ENCODE measurements at places on chromosomes 16 and 17. TPM values are rescaled to one million over a fixed set of nuclear protein-coding genes. Genes with fewer than 3 reads are reported as not detected.

The TAC4 gene
- total RNA-seq, result not detected

The PCYT2 gene
- 17.5 TPM for total RNA-seq

The DDX5 gene
- 1,284 TPM for total RNA-seq

DNA sequence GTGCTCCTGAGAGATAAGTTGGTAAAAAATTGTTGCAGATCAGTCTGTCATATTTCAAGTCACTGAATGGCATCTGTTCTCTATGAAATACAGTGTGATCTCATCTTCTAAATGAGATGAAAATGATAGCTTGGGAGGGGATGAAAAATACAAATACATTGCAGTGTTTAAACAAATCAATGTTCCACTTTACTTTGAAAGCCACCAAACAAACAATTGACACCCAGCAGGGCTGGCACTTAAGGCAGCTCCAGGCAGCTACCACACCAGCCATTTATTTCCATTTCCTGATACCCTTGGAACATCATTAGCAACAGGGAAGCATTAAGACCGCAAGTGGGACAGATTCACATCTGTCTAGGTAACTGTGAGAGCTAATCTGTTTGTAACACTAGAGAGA is 827.6 kb upstream of the KIF2B start:
- H3K4me1 ChIP-seq, result no peaks in the 10 kb centered on the region
- no peak overlapping the region for H3K4me3 ChIP-seq
- H3K27me3 ChIP-seq, result no peaks in the 10 kb centered on the region
- H3K27ac ChIP-seq, result no peak overlapping the region

GRCh38 chr17:73586275-73586832 is 57.9 kb downstream of the SDK2 start:
- DNase-seq, result peak; percentile 46
- H3K27me3 ChIP-seq, result no peaks in the 10 kb centered on the region
- H3K4me1 ChIP-seq, result no peaks in the 10 kb centered on the region
- H3K27ac ChIP-seq, result no peak overlapping the region
- no peaks in the 10 kb centered on the region for H3K36me3 ChIP-seq

- peaks cover 10% of the 10 kb centered on the region for H3K27me3 ChIP-seq
- peaks cover 13% of the 10 kb centered on the region for H3K4me1 ChIP-seq
- no peak overlapping the region for H3K4me3 ChIP-seq
- no peaks in the 10 kb centered on the region for H3K36me3 ChIP-seq
These were observed 460.4 kb upstream of the ASIC2 start for GRCh38 chr17:33753452-33753851.

GRCh38 chr17:21545064-21545463 is 147.3 kb upstream of the KCNJ18 start:
- DNase-seq, result no peak
- H3K4me1 ChIP-seq, result peaks cover 5% of the 10 kb centered on the region
- H3K36me3 ChIP-seq, result peaks cover 14% of the 10 kb centered on the region

GRCh38 chr17:17525311-17525710 is 29.1 kb upstream of the RASD1 start:
- DNase-seq, result no peak
- H3K4me3 ChIP-seq, result no peak overlapping the region
- H3K36me3 ChIP-seq, result peaks cover 10% of the 10 kb centered on the region
- peaks cover 52% of the 10 kb centered on the region for H3K4me1 ChIP-seq

DNA sequence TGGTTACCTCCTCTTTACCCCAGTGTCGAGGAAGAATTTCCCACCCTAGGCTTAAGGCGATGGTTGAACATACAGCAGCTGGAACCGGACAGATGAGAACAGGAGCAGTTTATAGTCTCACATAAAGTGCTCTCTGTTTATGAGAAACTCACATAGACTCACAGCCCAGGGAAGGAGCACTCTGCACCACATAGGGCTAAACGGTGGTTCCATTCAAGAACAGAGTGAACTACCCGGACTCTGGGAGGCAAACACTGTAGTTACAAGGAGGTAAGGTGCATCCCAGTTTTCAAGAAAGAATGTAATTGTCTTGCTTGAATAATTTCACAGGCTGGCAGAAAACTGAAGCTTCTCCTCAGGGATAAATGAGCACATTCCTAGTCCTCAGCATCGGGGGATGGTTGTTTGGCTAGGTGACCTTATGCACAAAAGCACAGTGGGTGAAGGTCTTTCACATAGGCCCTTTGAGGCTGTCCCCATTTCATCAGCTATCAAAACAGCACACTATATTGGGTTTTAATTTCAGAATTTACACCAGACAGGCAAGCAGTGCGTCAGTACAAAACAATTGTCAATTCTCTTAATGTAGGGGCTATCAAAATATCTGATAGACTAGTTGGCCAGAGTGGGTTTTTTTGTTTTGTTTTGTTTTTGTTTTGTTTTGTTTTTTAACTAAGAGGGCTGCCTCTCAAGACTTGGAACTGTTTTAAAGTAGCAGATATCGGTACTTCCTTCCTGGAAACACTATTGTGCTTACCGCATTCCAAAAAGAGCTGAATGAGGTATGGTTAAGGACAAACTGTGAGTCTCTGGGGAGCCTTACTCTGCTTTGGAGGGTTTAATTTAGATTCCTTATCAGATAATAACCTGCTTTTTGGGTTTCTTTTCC is 918.1 kb upstream of the CDH8 start:
- DNase-seq, result no peak
- H3K4me3 ChIP-seq, result no peak overlapping the region
- H3K36me3 ChIP-seq, result no peaks in the 10 kb centered on the region
- no peak overlapping the region for H3K27ac ChIP-seq

GRCh38 chr16:87447323-87447722 is 45.5 kb downstream of the ZCCHC14 start:
- peaks cover 52% of the 10 kb centered on the region for H3K36me3 ChIP-seq
- no peak for DNase-seq
- no peaks in the 10 kb centered on the region for H3K4me1 ChIP-seq
- no peaks in the 10 kb centered on the region for H3K27me3 ChIP-seq
- peak overlapping the region; percentile 66 for H3K27ac ChIP-seq

GRCh38 chr17:67500261-67500660 is 123.2 kb downstream of the PITPNC1 start:
- DNase-seq, result no peak
- H3K4me3 ChIP-seq, result no peak overlapping the region
- no peak overlapping the region for H3K27ac ChIP-seq
- no peaks in the 10 kb centered on the region for H3K36me3 ChIP-seq
- H3K4me1 ChIP-seq, result no peaks in the 10 kb centered on the region
- no peaks in the 10 kb centered on the region for H3K27me3 ChIP-seq

DNA sequence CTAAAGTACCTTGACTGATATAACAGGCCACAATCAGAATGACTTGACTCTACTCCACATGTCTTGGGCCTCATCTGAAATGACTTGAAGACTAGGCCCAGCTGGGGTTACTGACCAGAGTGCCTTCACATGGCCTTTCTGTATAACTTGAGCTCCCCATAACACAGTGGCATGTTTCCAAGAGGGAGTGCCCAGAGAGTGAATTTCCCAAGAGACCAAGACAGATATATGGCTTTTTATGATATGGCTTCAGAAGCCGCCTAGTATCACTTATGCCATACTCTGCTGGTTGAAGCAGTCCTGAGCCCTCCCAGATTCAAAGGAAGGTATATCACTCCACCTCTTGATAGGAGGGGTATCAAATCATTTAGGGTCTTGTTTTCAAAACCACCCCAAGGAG is 357.5 kb upstream of the EEF2KMT start:
- no peaks in the 10 kb centered on the region for H3K4me1 ChIP-seq
- H3K27ac ChIP-seq, result no peak overlapping the region
- no peaks in the 10 kb centered on the region for H3K27me3 ChIP-seq
- no peak for DNase-seq

- no peak for DNase-seq
- H3K4me3 ChIP-seq, result no peak overlapping the region
- H3K4me1 ChIP-seq, result peaks cover 6% of the 10 kb centered on the region
- no peak overlapping the region for H3K27ac ChIP-seq
- H3K36me3 ChIP-seq, result peaks cover 24% of the 10 kb centered on the region
These were observed 10.7 kb downstream of the TACO1 start for GRCh38 chr17:63611354-63611753.

- H3K4me1 ChIP-seq, result peaks cover 48% of the 10 kb centered on the region
- H3K36me3 ChIP-seq, result no peaks in the 10 kb centered on the region
- H3K27ac ChIP-seq, result no peak overlapping the region
- peaks cover 30% of the 10 kb centered on the region for H3K27me3 ChIP-seq
- H3K4me3 ChIP-seq, result no peak overlapping the region
These were observed 2.1 kb downstream of the SAMD14 start for GRCh38 chr17:50127697-50128361.

DNA sequence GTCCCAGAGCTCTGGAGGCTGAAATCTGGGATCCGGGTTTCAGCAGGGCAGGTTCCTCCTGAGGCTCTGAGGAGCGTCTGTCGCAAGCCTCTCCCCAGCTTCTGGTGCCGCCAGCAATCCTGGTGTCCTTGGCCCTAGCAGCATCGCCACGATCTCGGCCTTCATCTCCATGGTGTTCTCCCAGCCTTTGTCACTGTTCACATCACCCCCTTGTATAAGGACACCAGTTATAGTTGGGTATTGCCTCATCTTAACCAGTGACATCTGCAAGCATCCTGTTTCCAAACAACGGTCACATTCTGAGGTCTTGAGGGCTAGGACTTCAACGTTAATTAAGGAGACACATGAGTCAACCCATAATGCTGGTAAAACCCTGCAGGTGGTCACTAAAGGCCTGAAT is 2.8 kb upstream of the PPP1R27 start:
- peaks cover 3% of the 10 kb centered on the region for H3K36me3 ChIP-seq
- no peak overlapping the region for H3K27ac ChIP-seq

Measured in stomach (tissue), 19 donors.